Activated CD8-positive, alpha-beta memory T cell treated with anti-CD3 and anti-CD28 coated beads, Interleukin-2, amount 50 U/mL, for 48 hours (primary cell): ENCODE measurements at places on chromosomes 11 and 22.

GRCh38 chr11:39968071-39968470, 1491.4 kb downstream of the LRRC4C start:
- no peak for DNase-seq

DNA sequence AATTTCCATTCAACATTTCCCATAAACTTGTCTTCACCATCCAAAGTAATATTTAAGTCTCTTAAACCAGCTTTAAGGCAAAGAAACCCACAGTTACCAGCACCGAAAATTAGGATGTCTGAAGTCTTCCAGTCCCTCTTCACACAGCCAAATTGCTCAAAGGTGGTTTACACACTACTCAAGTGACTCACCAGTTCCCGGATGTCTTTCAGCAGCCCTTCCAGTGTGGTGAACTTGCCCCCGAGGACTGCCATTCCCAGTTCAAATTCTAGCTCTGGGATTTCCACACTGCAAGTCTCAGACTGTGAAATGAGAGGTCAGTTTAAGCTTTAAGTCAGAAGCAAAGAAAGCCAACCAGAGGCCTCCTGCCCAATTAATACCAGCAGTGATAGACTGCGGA, 5.1 kb downstream of the ZPR1 start:
- DNase-seq = no peak

DNA sequence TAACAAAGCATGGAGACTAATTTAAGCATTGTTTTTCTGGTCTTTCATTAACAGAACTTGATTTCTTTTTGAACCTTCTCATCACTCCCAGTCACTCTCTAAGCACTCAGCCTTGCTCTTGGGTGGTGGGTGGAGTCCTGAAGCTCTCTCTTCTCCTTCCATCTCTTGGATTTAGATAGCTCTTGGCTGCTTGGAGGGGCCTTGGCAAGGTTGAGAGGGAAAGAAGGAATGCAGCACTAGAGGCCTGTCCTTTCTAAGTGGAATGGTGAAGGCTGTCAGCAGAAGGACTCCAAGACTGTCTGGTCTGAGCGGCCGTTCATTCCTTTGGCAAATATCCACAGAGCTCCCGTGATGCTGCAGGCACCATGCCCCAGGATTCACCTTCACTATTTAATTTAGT, 168.6 kb upstream of the E2F8 start:
- no peak for DNase-seq

- peak; percentile 87 for DNase-seq
Observed at GRCh38 chr11:123429913-123430720, at the start of gene GRAMD1B. Gene GRAMD1B, plus strand, starts transcription at chr11:123430269. Its CDS starts 524 bp downstream, at chr11:123430793.

GRCh38 chr22:25403811-25404471, 160.5 kb upstream of the GRK3 start:
- DNase-seq = no peak

DNA sequence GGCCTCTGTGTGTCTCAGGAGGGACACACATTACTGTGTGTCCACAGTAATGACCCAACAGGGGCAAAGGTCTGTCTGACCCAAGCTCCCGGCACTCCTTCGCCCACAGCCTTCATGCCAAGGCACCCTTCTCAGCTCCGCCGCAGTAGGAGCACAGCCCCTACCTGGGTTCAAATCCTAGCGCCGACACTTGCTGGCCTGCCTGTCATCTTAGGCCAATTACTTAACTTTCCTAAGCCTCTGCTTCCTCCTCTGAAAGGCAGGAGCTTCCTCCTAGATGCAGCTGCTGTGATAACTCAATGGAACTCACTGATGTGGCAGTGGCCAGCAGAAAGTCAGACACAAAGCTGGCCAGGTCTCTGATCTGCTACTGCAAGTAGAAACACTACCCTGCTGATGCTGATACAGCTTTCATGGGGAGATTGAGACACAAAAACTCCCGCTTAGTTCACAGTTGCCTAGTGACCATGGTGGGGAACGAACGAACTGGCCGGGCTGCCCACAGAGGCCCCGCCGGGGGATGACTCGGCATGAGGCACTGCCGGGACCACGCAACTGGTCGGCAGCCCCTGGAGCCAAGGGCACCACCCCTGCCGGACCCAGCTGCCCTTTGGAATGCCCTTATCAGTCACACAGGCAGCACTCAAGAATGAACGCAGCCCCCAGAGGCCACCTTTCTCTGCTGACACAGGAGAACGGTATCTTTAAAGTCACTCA, 8.1 kb downstream of the EHD1 start:
- DNase-seq = no peak

DNA sequence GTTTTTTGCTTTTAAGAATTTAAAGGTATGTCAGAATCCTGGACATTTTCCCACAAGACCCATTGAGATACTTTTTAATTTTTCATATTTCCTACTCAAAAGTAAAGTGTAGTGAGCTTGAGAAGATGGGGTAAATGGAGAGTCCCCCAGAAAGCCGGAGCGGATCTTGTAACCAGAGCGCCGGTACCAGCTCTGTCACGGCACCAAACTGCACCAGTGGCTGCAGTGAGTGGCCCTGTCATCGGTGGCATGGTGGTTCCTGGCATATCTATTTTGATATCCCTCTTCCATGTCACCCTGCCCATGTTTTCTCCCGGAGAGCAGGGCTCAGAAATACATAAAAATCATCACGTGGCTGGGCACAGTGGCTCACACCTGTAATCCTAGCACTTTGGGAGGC, 19.3 kb downstream of the DDX25 start:
- DNase-seq = no peak
